ENCODE measurements at places on chromosomes 5 and 9.

DNA sequence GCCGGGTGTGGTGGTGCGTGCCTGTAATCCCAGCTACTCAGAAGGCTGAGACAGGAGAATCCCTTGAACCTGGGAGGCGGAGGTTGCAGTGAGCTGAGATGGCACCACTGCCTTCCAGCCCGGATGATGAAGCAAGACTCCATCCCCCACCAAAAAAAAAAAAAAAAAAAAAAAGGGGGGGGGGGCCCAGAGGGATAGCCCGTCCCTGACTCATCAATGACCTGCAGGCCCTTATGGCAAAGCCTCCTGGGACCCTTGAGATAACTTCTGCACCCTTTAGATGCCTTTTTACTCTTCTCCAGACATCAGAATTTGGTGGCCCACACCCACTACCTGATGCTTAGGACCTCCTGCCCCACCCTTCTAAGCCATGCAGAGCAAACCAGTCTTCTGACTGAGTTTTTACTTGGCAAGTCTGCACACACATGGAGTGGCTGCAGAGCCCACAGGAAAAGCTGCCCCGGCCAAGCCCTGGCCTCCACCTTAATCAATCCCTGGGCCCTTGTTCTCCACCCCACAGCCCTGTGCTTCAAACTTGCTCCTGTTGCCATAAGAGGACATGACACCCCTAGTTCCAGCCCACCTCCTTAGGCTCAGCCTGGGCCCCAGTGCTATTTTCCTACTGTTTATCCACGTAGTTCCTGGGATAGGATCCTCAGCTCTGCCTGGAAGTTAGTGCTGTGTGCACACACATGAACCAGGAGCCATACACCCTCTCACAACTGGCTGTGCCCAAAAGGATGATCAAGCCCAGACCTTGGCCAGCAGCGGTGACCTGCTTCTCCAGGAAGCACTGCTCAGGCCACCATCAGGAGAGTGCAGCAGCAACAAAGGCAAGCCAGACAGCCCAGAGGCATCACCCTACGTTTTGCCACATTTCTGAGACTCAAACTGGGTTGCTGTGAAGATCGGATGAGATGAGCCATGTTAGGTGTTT lies 5.1 kb downstream of the MGAT1 start:
- no peak for DNase-seq

GRCh38 chr9:122875523-122875922 lies 29.6 kb downstream of the RC3H2 start:
- no peak for DNase-seq

GRCh38 chr5:119789406-119790117 lies 160.2 kb downstream of the FAM170A start:
- DNase-seq: no peak

GRCh38 chr5:131386779-131387178 lies 122.9 kb downstream of the CDC42SE2 start:
- DNase-seq: no peak

GRCh38 chr9:137593176-137593575 lies 2.9 kb upstream of the ZMYND19 start:
- no peak for DNase-seq

DNA sequence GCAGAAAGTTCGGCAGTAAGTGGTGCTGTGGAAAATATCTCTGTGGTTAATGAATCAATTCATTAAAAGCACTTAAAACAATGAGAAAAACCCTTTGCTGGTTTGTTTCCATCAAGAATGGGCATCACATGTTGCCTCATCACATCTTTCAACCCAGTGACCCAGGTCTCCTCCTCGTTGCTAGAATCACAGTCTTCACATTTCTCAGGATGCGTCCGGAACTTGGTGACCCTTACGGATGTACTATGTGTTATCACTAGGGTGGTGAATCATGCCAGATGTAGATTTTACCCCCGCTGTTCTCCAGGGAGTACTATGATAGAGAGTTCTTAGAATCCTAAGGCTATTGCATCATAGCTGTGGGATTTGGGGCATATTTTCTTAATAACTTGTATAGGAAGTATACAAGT lies 217.9 kb upstream of the KLF4 start:
- no peak for DNase-seq

DNA sequence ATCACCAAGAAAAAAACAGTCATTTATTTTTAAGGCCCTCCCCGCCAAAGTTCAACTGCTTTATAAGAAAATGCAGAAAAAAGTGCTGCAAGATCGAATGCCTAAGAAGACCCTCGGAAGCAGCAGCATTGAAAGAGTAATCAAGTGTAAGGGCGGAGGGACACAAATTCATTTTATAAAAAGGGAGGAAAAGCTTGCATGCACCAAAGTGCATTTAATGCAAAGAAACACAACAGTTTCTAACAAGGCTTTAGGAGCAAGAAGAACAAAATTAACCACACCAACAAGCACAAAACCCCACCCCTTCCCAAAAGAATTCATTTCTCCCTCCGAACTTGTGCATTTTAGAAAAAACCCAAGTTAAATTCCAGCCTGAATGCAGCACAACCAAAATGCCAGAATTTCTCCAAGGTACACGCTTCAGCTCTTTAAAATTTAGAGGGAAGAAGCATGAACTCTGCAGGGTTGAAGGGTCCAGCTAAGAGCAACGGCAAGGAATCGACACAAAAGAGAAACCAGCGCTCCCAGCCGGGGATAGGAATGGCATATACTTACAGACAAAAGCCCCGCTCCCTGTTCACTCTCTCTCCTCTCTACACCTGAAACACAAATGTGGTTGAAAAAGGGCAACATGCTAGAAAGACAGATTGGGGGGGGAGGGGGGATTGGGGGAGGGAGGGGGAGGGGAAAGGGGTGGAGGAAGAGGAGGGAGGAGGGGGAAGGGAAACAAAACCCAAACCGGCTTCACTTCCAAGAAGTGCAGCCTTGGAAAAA lies at the start of gene NREP:
TSS of gene NREP (minus strand) at position 614 of the 774 bp plus-strand sequence. CDS start 1,422 bp downstream, outside the sequence.
- DNase-seq: no peak

- no peak for DNase-seq
These were observed 40.8 kb upstream of the SLCO6A1 start for GRCh38 chr5:102539562-102539961.

DNA sequence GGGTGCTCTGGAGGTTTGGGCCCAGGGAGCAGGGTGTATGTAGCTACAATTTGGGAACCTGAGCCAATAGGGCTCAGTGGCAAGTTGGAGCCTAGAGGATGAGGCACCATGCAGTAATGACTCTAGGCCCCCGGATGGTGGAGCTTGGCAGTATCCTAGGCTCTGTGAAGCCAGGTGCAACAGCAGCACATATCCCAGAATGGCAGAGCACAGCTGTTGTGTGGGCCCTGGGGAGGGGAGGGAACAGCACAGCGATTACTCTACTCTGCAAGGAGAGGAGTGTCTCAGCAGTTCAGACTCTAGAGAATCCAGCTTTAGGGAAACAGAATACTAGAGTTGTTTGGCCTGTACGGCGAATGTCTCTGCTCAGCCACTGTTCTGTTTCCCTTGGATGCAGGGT lies 56.1 kb downstream of the LRRTM2 start:
- no peak for DNase-seq

GRCh38 chr9:84780385-84780784 lies 110.9 kb downstream of the NTRK2 start:
- no peak for DNase-seq

- DNase-seq: peak; percentile 35
These were observed 47.8 kb upstream of the PSD2 start for GRCh38 chr5:139747583-139748504.

GRCh38 chr9:106697750-106698502 lies 165.0 kb upstream of the ZNF462 start:
- DNase-seq: no peak

- no peak for DNase-seq
These were observed 1069.1 kb downstream of the EFNA5 start for GRCh38 chr5:106601620-106602019.

- DNase-seq: no peak
These were observed 590.4 kb upstream of the PTGER4 start for GRCh38 chr5:40089269-40089668.

- no peak for DNase-seq
These were observed 29.8 kb upstream of the ENHO start for GRCh38 chr9:34552606-34552981.

- DNase-seq: no peak
These were observed 1.3 kb downstream of the ASTN2 start for GRCh38 chr9:117413346-117414219.

- DNase-seq: no peak
These were observed 94.5 kb downstream of the LMNB1 start for GRCh38 chr5:126871441-126871840.

DNA sequence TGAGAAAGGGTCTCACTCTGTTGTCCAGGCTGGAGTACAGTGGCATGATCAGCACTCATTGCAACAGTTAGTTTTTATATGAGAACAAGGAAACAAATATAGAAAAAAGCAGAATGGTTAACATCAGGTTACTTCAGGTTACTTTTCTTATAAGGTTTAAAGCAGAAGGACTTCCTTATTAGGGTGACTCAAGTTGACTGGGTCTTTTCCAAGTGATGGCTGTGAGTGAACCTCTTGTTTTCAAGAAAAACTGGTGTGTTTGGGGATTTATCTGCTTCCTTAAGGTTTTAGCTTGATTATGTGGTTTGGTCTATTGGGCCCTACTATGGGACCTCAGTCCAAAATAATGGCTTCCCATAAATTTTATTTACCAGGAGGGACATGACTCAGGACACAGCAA lies 99.2 kb downstream of the ARRDC3 start:
- no peak for DNase-seq

DNA sequence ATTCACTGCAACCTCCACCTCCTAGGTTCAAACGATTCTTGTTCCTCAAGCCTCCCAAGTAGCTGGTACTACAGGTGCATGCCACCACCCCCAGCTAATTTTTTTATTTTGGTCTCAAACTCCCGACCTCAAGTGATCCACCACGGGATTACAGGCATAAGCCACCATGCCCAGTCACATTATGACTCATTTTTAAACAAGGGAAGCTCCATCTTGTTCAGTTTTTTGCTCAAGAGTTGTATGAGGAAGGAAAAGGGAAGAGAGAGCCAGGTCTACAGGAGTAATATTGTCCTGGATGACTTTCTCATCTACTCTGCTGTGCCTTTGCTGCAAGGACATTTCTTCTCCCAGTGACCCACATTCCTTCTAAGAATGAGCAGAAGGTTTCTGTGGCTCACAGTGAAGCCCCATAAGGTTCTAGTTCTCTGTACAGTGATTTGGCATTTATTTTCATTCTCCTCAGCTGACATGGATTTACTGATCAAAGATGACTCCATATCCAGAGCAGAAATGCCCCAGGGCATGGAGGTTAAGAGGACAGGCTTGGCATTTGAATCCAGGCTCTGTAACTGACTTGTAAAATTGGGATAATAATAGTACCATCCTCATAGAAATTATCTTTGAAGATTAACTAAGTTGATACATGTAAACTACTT lies 153.5 kb downstream of the CDH6 start:
- no peak for DNase-seq

- no peak for DNase-seq
These were observed 516 bp downstream of the MRPL41 start for GRCh38 chr9:137552022-137552768.

DNA sequence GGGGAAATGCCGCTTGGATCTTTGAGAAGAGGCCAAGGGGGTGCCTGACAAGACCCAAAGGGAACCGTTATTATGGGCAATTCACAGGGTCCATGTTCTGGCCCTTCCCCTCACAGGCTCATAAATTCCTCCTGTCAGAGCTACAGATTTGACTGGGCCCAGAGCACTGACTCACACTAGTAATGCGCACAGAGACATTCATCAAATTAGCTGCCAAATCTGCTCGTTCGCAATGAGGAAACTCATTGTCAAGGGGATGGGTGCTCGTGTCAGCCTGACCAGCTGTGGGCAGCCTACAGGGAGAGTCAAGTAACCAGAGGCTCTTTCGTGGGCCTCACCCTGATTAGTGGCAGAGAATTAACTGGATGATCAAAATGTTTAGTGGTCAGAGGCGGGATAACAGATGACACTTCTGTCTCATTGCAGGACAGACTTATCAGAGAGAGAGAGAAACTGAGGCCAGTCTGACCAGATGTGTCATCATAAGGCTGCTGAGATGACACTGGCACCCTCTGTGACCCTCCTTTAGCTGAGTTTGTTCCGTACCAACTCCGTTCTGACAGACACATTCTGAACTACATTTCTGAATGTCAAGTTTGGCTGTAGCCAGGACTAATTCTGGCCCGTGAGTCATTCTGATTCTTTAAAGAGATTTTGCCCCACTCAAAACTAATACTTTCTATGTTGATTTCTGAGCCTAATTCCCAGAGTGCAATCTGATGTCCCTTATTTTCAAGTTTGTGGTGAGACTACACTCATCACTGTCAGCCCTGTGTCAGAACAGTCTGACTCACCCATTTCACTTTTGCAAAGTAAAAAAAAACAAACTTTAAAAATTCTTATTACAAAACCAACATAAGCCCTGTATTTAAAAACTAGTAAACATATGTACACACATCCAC lies 377.1 kb downstream of the ACTL7B start:
- no peak for DNase-seq

DNA sequence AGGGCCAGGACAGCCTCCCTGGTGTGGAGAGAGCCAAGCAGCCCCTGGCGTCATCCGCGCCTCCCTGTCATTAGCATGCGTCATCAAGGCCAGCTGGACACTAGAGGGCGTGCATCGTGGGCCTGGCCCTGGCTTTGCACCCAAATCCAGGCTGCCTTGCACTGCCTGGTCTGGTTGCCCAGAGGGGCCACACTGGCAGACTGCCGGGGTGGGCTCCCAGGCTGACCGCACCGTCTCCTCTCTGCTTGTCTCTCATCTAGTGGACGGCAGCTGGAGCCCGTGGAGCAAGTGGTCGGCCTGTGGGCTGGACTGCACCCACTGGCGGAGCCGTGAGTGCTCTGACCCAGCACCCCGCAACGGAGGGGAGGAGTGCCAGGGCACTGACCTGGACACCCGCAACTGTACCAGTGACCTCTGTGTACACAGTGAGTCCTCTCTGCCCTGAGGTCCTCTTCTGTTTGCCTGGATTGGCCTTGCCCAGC lies 29.0 kb downstream of the HK3 start:
- no peak for DNase-seq

DNA sequence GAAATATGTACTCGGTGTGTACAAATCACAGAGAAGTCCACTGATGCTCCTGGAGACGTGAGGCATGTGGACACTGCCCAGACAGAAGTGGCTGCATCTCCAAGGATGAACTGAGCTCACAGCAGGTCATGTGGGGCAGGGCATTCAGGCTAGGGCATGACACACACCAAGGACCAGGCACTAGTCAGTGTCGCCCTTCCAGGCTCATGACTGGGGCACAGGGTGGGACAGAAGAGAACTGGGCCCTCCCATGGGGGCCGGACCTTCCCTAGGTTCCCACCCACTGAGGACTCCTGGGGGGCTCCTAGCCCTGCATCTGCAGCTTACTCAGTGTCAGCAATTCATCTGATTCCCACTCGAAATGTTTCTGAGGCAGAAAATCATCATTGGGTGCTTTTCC lies 256.8 kb upstream of the IRX4 start:
- no peak for DNase-seq

Data from activated T-helper 9 cell treated with anti-CD3 and anti-CD28 coated beads, Interleukin-2, amount 50 U/mL, for 16 hours (primary cell).